Brain (organoid and tissue), 16 donors: ENCODE measurements at places on chromosomes 1 and 21. TPM values are rescaled to one million over a fixed set of nuclear protein-coding genes. Genes with fewer than 3 reads are reported as not detected.

DNA sequence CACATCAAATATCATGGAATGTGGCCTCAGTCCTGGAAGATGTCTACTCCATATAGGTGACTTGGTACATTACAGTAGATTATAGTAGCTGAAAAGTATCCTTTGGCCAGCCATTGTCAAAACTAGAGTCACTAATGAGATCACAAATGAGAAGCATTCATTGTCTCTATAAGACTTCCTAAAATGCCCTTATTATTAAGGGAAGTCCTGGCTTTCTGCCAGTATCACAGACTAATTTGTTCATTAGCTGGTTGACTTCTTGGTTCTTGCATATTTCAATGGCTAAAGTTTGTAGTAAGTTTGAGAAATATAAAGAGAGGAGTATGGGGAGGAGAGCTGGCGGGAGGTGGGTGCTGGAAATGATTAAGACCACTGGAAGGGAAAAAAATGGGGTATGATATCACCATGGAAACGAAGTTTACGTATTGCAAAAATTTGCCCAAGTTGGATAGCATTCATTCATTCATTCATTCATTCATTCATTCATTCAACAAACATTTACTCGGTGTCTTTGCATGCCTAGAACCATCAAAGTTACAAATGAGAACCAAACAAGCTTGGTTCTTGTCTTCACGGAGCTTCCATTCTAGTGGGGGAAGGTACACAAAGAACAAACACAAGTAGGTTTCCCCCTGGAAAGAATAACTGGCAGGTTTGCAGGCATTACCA lies 11.7 kb upstream of the B3GALNT2 start:
- no peak for DNase-seq

GRCh38 chr1:55059302-55060132 lies 20.2 kb downstream of the PCSK9 start:
- DNase-seq: no peak

DNA sequence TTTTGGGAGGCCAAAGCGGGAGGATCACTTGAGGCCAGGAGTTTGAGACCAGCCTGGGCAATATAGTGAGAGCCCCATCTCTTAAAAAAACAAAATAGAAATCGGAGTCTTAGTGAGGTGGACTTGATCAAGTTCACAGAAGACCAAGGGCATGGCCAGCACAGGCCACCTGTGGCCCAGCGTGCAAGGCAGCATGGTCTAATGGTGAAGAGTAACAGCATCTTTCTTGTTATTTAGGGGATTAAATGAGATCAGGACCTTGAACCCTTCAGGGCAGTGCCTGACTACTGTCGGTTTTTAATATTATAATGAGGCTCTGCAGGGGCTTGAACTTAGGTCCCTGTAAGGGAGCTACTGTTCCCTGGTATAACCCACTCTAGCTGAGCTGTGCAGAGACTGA lies 38.5 kb downstream of the EIF2D start:
- no peak for DNase-seq

DNA sequence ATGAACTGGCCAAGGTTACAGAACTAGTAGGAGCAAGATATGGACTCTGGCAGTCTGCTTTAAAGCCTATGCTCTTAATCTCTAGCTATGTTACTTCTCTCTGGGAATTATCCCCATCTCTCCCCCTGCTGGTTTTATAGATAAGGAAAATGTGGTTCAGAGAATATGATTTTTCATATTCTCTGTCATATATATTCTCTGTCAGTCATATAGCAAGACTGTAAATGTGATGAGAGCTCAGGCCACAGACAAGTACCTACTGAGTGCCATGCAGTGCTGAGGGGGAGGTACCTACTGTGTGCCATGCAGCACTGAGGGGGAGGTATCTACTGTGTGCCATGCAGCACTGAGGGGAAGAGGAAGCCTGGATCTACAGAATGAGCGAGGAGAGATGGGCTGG lies 220.3 kb upstream of the FGGY start:
- DNase-seq: no peak

DNA sequence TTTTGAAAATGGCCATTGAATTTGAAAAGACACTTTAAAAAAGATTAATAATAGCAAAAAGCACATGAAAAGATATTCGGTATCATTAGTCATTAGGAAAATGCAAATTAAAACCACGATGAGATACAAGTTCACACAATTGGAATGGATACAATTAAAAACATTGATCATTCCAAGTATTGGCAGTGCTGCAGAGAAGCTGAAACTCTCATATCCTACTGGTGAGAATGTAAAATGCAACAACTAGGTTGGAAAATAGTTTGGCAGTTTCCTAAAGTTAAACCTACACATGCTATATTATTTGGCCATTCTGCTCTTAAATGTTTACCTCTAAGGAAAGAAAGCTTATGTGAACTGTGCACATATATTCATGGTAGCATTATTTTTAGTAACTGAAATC lies 838.7 kb upstream of the PRMT6 start:
- no peak for DNase-seq

- no peak for DNase-seq
Measured at GRCh38 chr1:176720838-176721237, 257.9 kb downstream of the PAPPA2 start.

- DNase-seq: no peak
Measured at GRCh38 chr1:212242288-212242984, 42.8 kb upstream of the PPP2R5A start.

DNA sequence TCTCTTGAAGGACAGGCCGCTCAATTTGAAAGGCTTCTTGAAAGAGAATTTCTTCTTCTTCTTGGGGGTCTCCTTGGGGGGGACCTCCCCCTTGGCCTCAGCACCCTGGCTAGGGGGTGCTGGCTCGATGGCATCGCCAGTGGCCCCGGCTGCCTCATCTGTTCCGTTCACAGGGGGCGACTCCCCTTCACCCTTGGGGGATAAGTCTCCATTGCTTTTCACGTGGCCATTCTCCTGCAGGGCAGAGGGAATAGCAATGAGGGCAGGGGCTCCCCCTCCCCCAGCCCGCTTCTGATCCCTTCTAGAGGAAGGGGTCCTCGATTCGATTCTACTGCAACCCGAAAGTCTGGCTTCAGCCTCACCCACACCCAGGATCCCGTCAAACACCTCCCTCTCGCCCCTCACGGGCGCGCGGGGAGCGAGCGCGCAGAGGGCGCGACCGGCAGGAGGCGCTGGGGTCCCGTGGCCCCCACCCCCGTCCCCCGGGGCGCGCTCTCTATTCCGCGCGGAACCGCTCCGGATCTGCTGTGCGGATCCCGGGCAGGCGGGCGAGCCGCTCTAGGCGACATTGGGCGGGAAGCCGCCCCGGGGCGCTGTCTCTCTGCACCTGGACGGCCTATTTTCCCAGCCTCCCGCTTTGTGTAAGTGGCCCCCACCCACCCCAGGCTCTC lies 1.0 kb downstream of the MARCKSL1 start:
- DNase-seq: peak; percentile 67

Gene LCE3E
- polyA plus RNA-seq: not detected

Gene ABCA4
- 0.19 TPM for polyA plus RNA-seq
